Lung microvascular endothelial cell (primary cell): ENCODE measurements at places on chromosomes 1 and 21. TPM values are rescaled to one million over a fixed set of nuclear protein-coding genes. Genes with fewer than 3 reads are reported as not detected.

ADGRL2 gene
- total RNA-seq = 16.3 and 28.8 TPM in 2 replicates

PCNX2 gene
- 0.20 and 2.8 TPM in 2 replicates for total RNA-seq

RASSF5 gene
- under 0.01 and 0.22 TPM in 2 replicates for total RNA-seq

LCE1C gene
- not detected in 2 replicates for total RNA-seq

TEX38 gene
- under 0.01 TPM in 1 of 2 replicates, not detected in the other for total RNA-seq

TMEM269 gene
- not detected in 2 replicates for total RNA-seq

LIN28A gene
- total RNA-seq = not detected in 2 replicates

HSD11B1 gene
- under 0.01 TPM in 1 of 2 replicates, not detected in the other for total RNA-seq

F5 gene
- total RNA-seq = not detected in 2 replicates

PRUNE1 gene
- total RNA-seq = 3.5 and 5.6 TPM in 2 replicates

C1orf185 gene
- not detected in 2 replicates for total RNA-seq

PSEN2 gene
- total RNA-seq = 36.4 and 104 TPM in 2 replicates

TAF5L gene
- total RNA-seq = 18.5 and 28.4 TPM in 2 replicates

IFNLR1 gene
- under 0.01 TPM in 1 of 2 replicates, not detected in the other for total RNA-seq

TCEA3 gene
- total RNA-seq = 0.20 and 0.22 TPM in 2 replicates

C1QC gene
- not detected in 2 replicates for total RNA-seq

PGLYRP3 gene
- not detected in 2 replicates for total RNA-seq

BSND gene
- total RNA-seq = not detected in 2 replicates

RAB42 gene
- 3.2 and 3.9 TPM in 2 replicates for total RNA-seq

SV2A gene
- total RNA-seq = 1.5 and 2.8 TPM in 2 replicates
